ENCODE measurements at places on chromosomes 7 and 10.
A peak's percentile ranks its signal among the peaks of the same experiment; 100 is the strongest.

- peaks cover 7% of the 10 kb centered on the region for H3K36me3 ChIP-seq
- H3K27ac ChIP-seq, result no peak overlapping the region
- no peak overlapping the region for H3K4me3 ChIP-seq
- no peak for DNase-seq
- peaks cover 2% of the 10 kb centered on the region for H3K27me3 ChIP-seq
These were observed 457.4 kb upstream of the GALNT17 start for GRCh38 chr7:70674571-70675010.

GRCh38 chr7:45601816-45602540, 27.8 kb downstream of the ADCY1 start:
- no peak overlapping the region for H3K4me3 ChIP-seq
- H3K27me3 ChIP-seq, result no peaks in the 10 kb centered on the region
- no peak for DNase-seq
- H3K36me3 ChIP-seq, result peaks cover 15% of the 10 kb centered on the region
- H3K27ac ChIP-seq, result no peak overlapping the region

GRCh38 chr10:128517167-128517566, 390.9 kb upstream of the MKI67 start:
- no peaks in the 10 kb centered on the region for H3K4me1 ChIP-seq
- H3K27me3 ChIP-seq, result no peaks in the 10 kb centered on the region
- no peak overlapping the region for H3K4me3 ChIP-seq
- no peak for DNase-seq

DNA sequence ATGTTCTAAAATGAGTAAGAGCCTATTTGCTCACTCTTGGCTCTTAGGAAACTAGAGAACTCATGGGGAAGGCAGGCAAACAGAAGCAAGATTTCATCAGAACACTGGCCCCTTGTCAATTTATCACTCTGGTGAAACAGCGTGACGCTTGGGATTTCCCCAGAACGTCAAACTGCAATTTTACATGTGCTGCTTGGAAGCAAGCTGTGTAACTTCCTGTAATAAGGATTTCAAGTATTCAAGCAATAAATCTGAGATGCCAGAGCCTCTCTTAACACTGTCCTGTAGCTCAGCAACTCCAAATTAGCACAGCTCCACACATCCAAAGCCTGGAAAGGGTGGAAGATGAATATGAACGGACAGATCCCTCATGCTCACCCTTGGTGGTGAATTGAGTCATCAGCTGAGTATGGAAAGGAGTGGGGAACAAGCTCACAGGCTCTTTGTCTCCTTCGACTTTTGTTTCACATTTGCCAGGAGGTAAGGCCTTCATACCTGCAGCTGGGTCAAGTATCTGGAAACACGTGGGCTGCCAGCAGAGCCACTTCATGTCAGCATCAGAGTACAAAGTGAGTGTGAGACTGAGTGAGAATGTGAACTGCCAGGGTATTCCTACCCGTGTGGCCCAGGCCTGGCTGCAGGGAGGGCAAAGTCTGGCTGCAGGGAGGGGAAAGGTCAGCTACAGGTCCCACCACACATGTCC, 140.4 kb upstream of the NAMPT start:
- no peaks in the 10 kb centered on the region for H3K36me3 ChIP-seq
- peaks cover 4% of the 10 kb centered on the region for H3K4me1 ChIP-seq
- DNase-seq, result no peak
- no peaks in the 10 kb centered on the region for H3K27me3 ChIP-seq

DNA sequence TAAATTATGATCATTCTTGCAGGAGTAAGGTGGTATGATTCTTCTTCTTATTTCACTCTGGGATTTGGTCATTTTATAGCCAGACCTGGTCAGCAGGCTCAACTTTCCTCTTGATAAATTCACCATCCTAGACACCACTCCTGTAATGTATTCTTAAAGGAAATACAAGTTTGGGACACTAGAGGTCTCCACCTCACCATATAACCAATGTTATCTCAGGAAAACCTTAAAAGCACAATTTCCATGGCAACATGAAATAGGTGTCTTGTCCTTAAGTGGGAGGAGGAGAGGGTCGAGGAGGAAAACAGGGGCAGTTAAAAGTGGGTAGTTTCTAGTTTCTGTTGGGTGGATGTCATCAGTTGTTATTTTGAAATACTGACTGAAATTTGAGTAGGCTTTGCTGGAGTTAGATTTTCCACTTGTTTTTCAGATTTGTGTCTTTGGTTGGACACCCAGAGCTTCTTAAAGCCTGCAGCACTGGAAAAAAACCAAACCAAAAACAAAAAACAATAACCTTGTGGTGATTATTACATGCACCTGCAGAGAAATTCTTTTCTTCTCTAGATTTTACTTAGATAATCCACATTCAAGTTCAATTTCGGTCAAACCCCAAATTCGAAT, 163.1 kb downstream of the PRKCQ start:
- H3K36me3 ChIP-seq, result no peaks in the 10 kb centered on the region
- H3K4me3 ChIP-seq, result no peak overlapping the region
- H3K4me1 ChIP-seq, result no peaks in the 10 kb centered on the region
- peak; percentile 8 for DNase-seq
- peaks cover 14% of the 10 kb centered on the region for H3K27me3 ChIP-seq
- no peak overlapping the region for H3K27ac ChIP-seq

- H3K27me3 ChIP-seq, result no peaks in the 10 kb centered on the region
- no peaks in the 10 kb centered on the region for H3K36me3 ChIP-seq
- H3K4me3 ChIP-seq, result no peak overlapping the region
- H3K4me1 ChIP-seq, result no peaks in the 10 kb centered on the region
- DNase-seq, result no peak
These were observed 133.1 kb downstream of the TFPI2 start for GRCh38 chr7:93757426-93757825.

GRCh38 chr7:26332698-26333097, 41.0 kb downstream of the SNX10 start:
- no peak overlapping the region for H3K27ac ChIP-seq
- H3K4me1 ChIP-seq, result peaks cover 6% of the 10 kb centered on the region
- DNase-seq, result no peak
- no peak overlapping the region for H3K4me3 ChIP-seq
- H3K27me3 ChIP-seq, result no peaks in the 10 kb centered on the region
